ENCODE measurements at places on chromosomes 6 and 20.

- DNase-seq: no peak
Observed at GRCh38 chr6:21610341-21610740, 16.8 kb downstream of the SOX4 start.

DNA sequence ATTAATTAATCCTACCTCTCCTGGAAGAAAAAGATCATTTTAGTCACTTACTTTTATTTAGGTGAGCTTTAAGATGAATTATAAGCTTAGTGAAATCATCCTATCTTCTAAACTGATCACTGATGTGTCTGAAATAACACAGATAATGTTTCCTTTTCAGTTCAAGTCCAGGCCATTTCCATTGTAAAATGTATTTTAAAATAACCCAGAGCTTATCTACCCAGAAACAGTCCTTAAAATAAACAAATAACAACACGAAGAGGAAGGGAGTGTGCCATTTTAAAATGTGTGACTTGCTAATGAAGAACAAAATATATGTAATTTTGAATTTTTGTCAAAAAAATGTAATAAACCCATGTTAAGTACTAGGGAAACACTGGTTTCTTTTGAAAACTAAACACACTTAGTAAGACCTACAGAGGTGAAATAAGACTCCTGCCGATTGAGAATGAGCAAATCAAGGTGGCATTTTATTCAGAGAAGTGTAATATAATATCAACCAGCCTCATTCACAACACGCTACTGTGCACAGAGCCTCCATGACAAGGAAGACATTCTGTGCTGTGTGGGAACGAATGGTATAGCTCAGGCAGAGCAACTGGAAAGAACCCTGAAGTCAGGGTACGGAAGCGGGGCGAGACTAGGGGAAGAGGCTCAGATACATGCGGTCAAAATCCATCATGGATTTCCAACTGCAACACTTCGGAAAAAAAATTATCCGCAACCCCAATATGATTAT lies 7.7 kb downstream of the LRP11 start:
- DNase-seq: no peak

DNA sequence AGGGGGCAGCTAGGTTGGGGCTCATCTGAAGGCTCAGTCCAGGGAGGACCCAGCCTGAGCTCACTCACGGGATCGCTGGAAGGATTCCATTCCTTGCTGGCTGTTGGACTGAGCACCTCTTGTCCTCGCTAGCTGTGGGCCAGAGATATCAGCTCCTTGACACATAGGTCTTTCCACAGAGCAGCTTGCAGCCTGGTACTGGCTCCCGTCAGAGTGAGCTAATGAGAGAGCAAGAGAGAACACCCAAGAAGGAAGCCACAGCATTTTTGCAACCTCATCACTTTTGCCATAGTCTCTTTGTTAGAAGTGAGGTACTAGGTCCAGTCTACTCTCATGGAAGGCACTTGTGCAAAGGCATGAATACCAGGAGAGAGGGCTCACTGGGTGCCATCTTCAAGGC lies 179.9 kb downstream of the CDC5L start:
- DNase-seq: no peak

DNA sequence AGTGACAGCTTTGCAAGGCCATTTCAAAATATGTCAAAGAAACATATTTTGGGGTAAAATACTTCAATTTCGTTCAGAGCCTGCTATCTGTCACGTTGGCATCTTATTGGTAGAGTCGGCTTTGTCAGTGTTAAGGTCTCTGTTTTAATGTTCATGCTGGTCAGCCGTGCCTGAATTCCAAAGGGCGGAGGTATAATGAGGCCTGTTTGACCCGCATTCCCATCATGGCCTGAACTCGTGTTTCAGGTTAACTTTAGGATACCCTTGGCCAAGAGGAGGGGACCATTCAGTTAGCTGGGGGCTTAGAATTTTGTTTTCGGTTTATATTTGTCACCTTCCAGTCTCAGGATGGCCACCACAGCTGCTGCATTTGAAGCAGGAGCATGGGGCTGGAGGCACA lies 236.4 kb downstream of the NFATC2 start:
- DNase-seq: no peak

GRCh38 chr6:157259443-157259842 lies 63.9 kb downstream of the TMEM242 start:
- DNase-seq: no peak
